Breast epithelium (tissue), 4 donors: ENCODE measurements at places on chromosomes 13 and 19. TPM values are rescaled to one million over a fixed set of nuclear protein-coding genes. Genes with fewer than 3 reads are reported as not detected.

ZNF93 gene
- total RNA-seq: 5.8 TPM

ADGRE1 gene
- 0.44 TPM for total RNA-seq

DIAPH3 gene
- 0.88 TPM for total RNA-seq

ATP8B3 gene
- total RNA-seq: 1.0 TPM

THAP8 gene
- 11.0 TPM for total RNA-seq

SCN1B gene
- 14.6 TPM for total RNA-seq

RNF225 gene
- total RNA-seq: 2.9 TPM

THOP1 gene
- total RNA-seq: 40.0 TPM

USP12 gene
- 21.0 TPM for total RNA-seq

BCL3 gene
- total RNA-seq: 34.4 TPM

NKG7 gene
- total RNA-seq: 2.1 TPM

DENND1C gene
- total RNA-seq: 1.3 TPM

OR10H3 gene
- total RNA-seq: not detected

IGFL3 gene
- total RNA-seq: not detected

CRX gene
- total RNA-seq: not detected

KIR2DL3 gene
- total RNA-seq: not detected

IQCN gene
- total RNA-seq: 9.5 TPM

ZNF285 gene
- 3.6 TPM for total RNA-seq

PTGIR gene
- total RNA-seq: 6.9 TPM

ZNF541 gene
- 0.15 TPM for total RNA-seq

MAB21L1 gene
- total RNA-seq: 12.0 TPM

SPIB gene
- 0.33 TPM for total RNA-seq

CDX2 gene
- total RNA-seq: not detected

CBARP gene
- total RNA-seq: 4.8 TPM

SLC5A5 gene
- not detected for total RNA-seq

RNF126 gene
- 46.2 TPM for total RNA-seq

TLE6 gene
- total RNA-seq: 1.6 TPM

APOE gene
- 1,092 TPM for total RNA-seq

CAMSAP3 gene
- not detected for total RNA-seq

GPI gene
- total RNA-seq: 130 TPM

PSG1 gene
- not detected for total RNA-seq

PLPPR2 gene
- total RNA-seq: 19.0 TPM

ZNF552 gene
- 54.9 TPM for total RNA-seq

CD22 gene
- total RNA-seq: 4.8 TPM

ERFL gene
- 0.15 TPM for total RNA-seq

GIPR gene
- total RNA-seq: 4.9 TPM

CTXN1 gene
- total RNA-seq: 5.6 TPM

ZIC5 gene
- total RNA-seq: not detected
